Adipocyte (in vitro differentiated cells): ENCODE measurements at places on chromosomes 2 and 18.

- no peak for DNase-seq
Measured at GRCh38 chr2:54545702-54546450, 89.7 kb downstream of the SPTBN1 start.

DNA sequence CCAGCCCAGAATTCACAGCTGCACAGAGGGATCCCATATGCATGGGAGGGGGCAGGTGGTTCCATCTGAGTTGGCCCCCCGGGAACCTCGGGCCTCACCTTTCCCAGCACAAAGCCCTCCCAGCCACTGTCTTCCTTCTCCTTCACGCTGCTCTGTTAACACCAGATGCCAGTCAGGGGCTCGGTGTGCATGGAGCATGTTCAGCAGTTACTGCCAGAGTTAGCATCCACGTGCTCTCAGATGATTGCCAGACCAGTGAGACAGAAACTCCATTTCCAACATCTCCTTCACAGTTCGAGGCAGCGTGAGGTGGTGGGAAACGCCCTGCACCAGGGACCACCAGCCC, 101.0 kb downstream of the PTGR3 start:
- DNase-seq, result no peak

DNA sequence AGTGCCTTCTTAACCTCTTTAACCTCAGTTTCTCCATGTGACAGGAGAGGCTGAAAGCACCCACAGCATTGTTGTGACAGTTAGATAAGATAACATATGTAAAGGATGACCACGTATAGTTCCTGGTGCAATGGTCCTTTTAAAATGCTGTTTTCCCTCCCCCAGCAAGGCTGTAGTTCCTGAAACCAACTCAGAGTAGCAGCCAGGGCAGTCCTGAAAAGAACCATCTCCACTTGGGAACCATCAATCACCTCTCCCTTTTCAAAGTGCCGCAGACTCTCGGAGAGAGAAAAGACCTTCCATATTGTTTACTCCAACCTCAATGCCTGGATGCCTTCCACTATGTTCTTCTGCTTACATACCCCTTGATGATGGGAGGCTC, 158.8 kb downstream of the DDX1 start:
- no peak for DNase-seq

DNA sequence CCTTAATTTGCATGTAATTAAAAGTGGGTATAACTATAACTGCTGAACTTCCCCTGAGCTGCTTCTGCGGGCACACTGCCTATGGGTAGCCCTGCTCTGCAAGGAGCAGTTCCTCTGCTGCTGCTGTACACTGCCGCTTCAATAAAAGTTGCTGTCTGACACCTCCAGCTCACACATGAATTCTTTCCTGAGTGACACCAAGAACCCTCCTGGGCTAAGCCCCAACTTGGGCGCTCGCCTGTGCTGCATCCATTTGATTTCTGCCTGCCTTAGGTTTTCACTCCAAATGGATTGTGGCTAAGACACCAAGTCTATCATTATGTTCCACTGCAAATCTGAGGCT, 215.7 kb downstream of the ANAPC1 start:
- DNase-seq, result no peak

GRCh38 chr2:159129269-159129668, 157.2 kb downstream of the WDSUB1 start:
- DNase-seq, result no peak

- peak; percentile 74 for DNase-seq
Measured at GRCh38 chr2:204869132-204869823, 324.0 kb downstream of the PARD3B start.

DNA sequence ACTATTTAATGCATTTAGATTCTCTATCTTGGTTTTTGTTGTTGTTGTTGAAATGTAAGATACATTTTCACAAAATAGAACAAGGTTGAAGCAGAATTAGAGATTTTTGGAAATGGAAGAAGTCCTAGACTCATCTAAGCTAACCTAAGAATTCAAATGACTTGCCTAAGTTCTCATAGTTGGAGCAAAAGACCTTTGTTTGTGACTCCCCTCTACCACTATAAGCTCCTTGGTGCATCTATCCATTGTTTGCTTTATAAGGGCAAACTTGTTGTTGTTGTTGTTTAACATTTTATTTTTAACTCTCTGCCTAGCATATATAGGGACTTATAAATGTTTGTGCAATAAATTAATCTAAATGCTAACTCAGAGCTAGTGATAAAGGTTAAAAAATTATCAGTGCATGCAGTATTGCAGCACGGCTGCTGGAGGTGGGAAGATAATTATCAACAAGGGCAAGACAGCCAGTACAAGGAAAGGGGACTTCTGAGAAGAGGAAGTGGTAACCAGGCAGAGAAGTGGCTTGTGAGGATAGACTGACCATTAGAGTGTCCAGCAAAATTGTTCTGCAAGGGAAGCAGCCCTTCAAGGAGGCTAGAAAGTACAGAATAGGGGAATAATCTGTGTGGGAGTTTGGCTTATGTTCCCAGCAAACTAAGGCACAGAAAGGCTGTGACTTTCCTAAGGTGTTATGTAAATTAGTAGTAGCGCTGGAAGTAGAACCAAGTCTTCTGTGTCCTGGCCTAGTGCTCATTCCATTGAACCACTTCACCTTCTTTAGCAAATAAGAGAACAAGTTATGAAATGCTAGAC, 38.1 kb upstream of the ACYP2 start:
- DNase-seq, result no peak

GRCh38 chr2:16123421-16123820, 183.1 kb downstream of the MYCN start:
- DNase-seq, result no peak

DNA sequence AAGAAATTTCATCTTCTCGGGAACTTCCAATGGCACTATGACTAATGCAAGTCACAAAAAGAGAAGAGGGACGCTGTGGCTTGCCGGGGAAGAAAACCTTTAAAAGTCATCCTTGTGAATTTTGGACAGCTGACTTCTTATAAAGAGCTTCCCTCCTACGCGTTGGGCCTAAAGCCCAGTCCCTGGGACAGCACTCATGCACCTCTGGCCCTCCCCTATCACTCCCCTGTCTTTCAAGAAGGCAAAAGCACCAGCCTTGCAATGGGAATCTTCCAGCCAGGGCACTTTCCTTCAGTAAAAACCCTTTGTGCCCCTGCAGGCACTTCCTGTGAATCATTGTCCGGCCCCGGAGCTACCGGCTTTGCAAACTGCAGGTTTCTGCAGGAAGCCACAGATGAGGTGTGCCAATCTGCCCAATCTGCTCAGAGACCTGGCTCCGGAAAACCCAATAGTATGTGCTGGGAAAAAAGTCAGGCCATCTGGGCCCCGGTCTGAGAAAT, 7.1 kb downstream of the MREG start:
- DNase-seq, result no peak

GRCh38 chr2:42495234-42495581, 1.4 kb upstream of the KCNG3 start:
- DNase-seq, result no peak

DNA sequence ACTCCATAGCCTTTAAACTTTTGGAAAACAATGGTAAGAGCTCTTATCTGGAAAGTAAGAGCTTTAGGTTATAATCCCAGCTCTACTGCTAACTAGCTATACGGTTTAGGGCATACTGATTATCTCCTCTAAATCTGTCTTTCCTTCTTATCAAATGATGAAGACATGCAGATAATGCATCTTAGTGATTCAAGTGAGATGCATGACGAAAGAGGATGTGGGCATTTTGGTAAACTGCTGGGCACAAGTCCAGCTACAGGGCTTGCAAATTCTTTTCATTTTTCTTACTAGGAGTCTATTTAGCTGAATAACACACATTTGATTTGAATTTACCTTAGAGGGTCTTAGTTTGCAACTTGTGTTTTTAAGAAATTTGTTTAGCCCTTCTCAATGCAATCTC, 1604.8 kb upstream of the ZEB2 start:
- peak; percentile 64 for DNase-seq

GRCh38 chr2:235255693-235256092, 238.2 kb upstream of the AGAP1 start:
- DNase-seq, result no peak

DNA sequence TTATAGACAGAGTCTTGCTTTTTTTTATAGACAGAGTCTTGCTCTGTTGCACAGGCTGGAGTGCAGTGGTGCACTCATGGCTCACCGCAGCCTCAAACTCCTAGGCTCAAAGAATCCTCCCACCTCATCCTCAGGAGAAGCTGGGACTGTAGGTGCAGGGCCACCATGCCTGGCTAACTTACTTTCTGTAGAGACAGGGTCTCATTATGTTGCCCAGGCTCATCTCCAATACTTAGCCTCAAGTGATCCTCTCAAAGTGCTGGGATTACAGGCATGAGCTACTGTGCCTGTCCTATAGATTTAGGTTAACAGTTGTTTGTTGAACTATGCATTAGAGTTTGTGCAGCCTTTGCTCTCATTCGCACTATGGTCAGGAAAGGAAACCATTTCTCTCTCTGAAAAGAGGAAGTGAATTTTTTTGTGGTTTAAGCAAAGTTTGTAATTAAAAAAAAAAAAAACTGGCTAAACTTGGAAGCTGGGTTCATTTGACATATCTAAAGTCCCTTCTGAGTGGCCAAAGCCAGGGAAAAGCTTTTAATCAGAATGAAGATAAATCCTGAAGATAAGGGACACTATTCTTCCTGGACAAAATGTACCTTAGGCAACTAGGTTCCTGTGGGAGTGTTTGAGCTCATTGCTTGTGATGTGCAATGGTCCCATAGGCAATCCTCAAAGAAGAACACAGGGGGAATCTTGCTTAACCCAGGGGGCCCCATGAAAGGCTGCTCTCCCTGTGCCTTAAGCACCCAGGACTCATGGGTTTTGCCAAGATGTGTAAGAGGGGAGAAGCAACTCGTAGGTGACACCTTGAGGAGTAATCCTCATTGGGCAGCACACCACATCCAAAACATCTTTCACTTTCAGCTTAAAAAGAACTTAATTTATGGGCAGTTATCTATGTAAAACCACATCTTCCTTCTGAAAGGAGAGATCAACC, 201.7 kb downstream of the MREG start:
- DNase-seq, result no peak
